ENCODE measurements at places on chromosomes 1 and 21. TPM values are rescaled to one million over a fixed set of nuclear protein-coding genes. Genes with fewer than 3 reads are reported as not detected.
A peak's percentile ranks its signal among the peaks of the same experiment; 100 is the strongest.

- no peaks in the 10 kb centered on the region for H3K27me3 ChIP-seq
- H3K4me1 ChIP-seq = no peaks in the 10 kb centered on the region
- no peaks in the 10 kb centered on the region for H3K36me3 ChIP-seq
- H3K27ac ChIP-seq = no peak overlapping the region
- no peak for DNase-seq
These were observed 41.0 kb downstream of the KAZN start for GRCh38 chr1:14639291-14640050.

DNA sequence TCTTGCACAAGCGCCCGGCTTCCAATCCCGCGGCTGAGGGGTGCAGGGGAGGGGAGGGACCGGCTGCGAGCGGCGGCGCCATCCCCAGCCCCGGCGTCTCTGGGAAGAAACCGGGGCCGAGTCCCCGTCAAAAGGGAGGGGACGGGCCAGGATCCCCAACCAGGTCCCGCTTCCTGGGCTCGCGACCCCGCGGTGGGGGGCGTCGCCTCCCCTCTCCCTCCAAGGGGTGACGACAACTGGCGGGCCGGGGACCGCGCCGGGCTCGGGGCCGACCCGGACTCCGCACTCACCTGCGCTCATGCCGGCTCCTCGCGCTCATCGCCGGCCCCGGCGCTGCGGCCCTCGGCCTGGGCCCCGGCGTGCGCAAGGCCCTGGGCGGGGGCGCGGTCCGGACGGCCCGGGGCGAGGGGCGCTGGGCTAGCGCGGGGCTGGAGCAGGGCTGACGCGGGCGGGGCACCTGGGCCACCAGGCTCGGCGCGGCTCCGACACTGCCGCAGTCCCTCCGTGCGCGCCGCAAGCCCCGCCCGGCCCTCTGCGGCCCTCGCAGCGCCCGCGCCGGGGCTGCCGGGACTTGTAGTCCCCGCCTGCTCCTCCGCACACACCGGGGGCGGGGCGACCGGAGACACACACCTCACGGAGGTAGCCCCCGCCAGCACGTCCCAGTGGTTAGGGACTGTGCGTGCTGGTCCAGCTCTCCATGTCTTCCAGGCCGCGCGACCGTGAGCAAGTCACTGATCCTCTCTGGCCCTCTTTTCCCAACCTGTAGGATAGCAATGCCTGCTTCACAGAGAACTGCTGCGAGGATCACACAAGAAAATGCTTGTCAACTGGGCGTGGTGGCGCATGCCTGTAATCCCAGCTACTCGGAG is at the start of gene ATP13A2:
ATP13A2 (minus strand) TSS at position 490 of the 869 bp plus-strand sequence; CDS start at position 300, 190 bp downstream.
- peak within 1 kb of the TSS; percentile 86 for H3K4me3 ChIP-seq
- DNase-seq = peak; percentile 95

- DNase-seq = no peak
- H3K4me3 ChIP-seq = no peak overlapping the region
- H3K4me1 ChIP-seq = peaks cover 5% of the 10 kb centered on the region
These were observed 8.1 kb downstream of the TOR3A start for GRCh38 chr1:179089827-179090482.

DNA sequence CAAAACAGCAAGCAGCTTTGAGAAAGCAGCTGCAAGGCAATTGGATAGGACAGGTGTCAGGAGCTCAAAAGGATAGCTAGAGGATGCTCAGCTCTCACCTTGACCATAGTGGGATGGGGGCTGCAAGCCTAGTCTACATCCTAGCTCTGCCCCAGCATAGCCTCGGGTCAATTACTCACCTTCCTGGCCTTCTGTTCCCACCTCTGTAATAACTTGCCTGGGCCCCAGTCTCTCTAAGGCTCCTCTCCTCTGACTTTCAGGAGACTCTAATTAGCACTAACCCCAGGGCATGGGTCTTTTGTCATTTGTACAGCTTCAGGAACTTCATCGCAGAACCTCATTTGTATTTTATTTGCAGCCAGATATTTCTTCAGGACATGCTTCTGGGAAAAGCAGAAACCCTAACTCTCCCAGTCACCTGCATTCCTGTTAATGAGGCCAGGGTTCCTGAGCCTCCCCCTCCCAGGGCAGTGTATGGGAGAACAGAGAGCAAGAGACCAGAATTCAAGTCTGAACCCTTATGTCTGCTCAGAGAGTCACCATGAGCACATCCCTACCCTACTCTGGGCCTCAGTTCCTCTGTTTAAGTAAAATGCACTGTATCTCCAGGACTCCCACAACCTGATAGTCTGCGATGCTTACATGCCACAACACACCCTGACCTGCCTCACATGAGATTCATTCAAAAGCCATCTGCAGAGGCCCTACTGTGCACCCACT is 108.1 kb downstream of the MATN1 start:
- no peaks in the 10 kb centered on the region for H3K27me3 ChIP-seq
- no peaks in the 10 kb centered on the region for H3K4me1 ChIP-seq
- H3K36me3 ChIP-seq = no peaks in the 10 kb centered on the region
- H3K27ac ChIP-seq = no peak overlapping the region

- no peak overlapping the region for H3K4me3 ChIP-seq
- no peak for DNase-seq
- H3K27ac ChIP-seq = peak overlapping the region; percentile 11
- H3K27me3 ChIP-seq = no peaks in the 10 kb centered on the region
- no peaks in the 10 kb centered on the region for H3K4me1 ChIP-seq
These were observed 119.4 kb downstream of the AKT3 start for GRCh38 chr1:243730487-243731150.

- H3K27me3 ChIP-seq = peaks cover 20% of the 10 kb centered on the region
- no peak overlapping the region for H3K27ac ChIP-seq
- H3K36me3 ChIP-seq = no peaks in the 10 kb centered on the region
- no peak for DNase-seq
These were observed 4.0 kb downstream of the SHISAL2A start for GRCh38 chr1:52636721-52637695.

- no peaks in the 10 kb centered on the region for H3K27me3 ChIP-seq
- no peak overlapping the region for H3K4me3 ChIP-seq
- H3K36me3 ChIP-seq = no peaks in the 10 kb centered on the region
- H3K27ac ChIP-seq = no peak overlapping the region
- no peaks in the 10 kb centered on the region for H3K4me1 ChIP-seq
- DNase-seq = peak; percentile 17
These were observed 113.9 kb upstream of the CACNA1E start for GRCh38 chr1:181369416-181369815.

DNA sequence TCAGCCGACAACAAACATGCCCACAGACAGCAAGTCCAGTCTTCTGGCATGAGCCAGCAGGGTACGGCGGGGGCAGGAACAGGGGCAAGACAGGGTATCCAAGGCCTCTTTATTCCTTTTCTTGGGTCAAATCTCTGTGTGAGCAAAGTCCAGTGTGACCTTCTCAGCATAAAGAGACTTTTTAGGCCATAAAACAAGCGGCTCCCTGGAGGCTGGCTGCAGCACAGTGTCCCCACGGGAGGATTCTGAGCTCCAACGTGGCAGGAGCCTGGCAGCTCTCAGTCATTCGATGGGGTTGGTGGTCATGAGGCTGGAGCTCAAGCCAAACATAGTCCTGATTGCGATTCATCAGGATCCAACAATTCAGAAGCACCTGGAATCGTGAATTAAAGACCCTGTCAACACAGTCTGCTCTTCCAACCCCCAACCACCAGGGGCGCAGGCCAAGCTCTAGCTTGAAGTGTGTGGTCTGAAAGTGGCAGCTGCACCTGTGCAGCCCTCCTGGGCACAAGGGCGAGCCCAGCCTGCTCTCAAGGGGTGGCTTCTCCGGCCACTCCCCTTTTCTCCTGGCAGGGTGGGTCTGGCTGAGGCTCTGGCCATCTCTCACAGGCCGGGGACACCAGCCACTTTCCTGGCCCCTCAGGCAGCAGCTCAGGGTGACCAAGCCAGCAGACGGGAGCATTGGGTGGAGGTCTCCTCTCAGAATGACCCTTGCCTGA is 62.1 kb downstream of the SLC66A1 start:
- no peaks in the 10 kb centered on the region for H3K27me3 ChIP-seq
- no peak overlapping the region for H3K4me3 ChIP-seq
- H3K27ac ChIP-seq = no peak overlapping the region
- DNase-seq = peak; percentile 88
- H3K36me3 ChIP-seq = peaks cover 64% of the 10 kb centered on the region
- no peaks in the 10 kb centered on the region for H3K4me1 ChIP-seq

- no peak overlapping the region for H3K4me3 ChIP-seq
- H3K4me1 ChIP-seq = peaks cover 2% of the 10 kb centered on the region
- H3K27me3 ChIP-seq = no peaks in the 10 kb centered on the region
- no peak overlapping the region for H3K27ac ChIP-seq
These were observed 3.5 kb downstream of the PEX10 start for GRCh38 chr1:2408859-2409276.

DNA sequence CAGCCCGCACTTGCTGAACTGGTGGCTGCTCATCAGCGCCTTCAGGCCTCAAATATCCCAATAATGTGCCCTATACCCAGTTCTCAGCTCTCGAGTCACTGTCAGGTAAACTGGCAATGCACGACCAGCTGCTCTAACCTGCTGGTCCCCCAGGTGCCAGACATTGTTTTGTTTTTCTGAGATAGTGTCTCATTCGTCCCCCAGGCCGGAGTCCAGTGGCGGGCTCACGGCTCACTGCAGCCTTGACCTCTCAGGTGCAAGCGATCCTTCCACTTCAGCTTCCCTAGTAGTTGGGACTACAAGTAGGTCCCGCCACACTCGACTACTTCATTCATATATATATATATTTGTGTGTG is 1.0 kb upstream of the NADK start:
- peak overlapping the region; percentile 67 for H3K4me3 ChIP-seq
- peak overlapping the region; percentile 36 for H3K27ac ChIP-seq
- H3K36me3 ChIP-seq = no peaks in the 10 kb centered on the region
- peaks cover 16% of the 10 kb centered on the region for H3K4me1 ChIP-seq

- no peaks in the 10 kb centered on the region for H3K27me3 ChIP-seq
- no peak overlapping the region for H3K27ac ChIP-seq
- peak; percentile 84 for DNase-seq
- no peak overlapping the region for H3K4me3 ChIP-seq
These were observed 90.4 kb downstream of the INTS7 start for GRCh38 chr1:211944733-211945500.

DNA sequence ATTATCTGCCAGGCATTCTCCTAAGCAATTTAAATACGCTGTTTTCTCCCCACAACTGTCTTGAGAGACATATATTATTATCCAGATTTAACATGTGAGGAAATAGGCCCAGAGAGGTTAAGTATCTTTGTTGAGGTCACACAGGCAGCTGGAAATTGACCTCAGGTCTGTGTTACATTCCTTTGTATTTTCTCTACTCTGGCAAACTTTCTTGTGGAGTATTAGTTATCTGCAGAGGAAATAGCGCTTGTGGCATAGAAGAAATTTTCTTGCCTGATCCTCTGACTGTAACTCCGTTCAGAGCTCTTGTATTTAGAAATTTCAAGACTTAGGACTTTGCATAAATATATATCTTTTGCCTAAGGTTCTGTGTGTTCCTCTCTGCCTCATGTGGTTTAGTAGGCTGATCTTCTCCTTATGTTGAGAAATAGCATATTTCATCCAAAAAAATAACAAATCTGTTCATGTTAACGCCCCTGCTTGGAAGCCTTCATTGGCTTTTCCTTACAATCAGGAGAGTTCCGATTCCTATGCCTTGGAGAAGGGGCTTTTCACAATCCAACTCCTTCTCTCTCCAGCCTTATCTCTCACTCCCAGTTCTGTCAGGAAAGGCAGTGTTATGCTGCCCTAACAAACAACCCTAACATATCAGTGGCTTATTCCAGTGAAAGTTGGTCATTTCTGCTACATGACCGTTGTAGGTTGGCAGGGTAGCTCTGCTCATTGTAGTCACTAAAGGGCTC is 2.5 kb upstream of the JUN start:
- no peak overlapping the region for H3K27ac ChIP-seq
- H3K36me3 ChIP-seq = no peaks in the 10 kb centered on the region

- no peak overlapping the region for H3K27ac ChIP-seq
- H3K36me3 ChIP-seq = no peaks in the 10 kb centered on the region
- H3K4me1 ChIP-seq = peaks cover 6% of the 10 kb centered on the region
- no peaks in the 10 kb centered on the region for H3K27me3 ChIP-seq
- H3K4me3 ChIP-seq = no peak overlapping the region
These were observed 29.9 kb downstream of the SPAG17 start for GRCh38 chr1:118155106-118155505.

GRCh38 chr21:27586986-27587385 is 620.1 kb upstream of the ADAMTS5 start:
- no peak for DNase-seq
- H3K4me1 ChIP-seq = no peaks in the 10 kb centered on the region
- H3K36me3 ChIP-seq = no peaks in the 10 kb centered on the region
- H3K27me3 ChIP-seq = no peaks in the 10 kb centered on the region
- H3K4me3 ChIP-seq = no peak overlapping the region

GRCh38 chr1:116854716-116855115 is 55.0 kb upstream of the PTGFRN start:
- peak; percentile 62 for DNase-seq
- peaks cover 11% of the 10 kb centered on the region for H3K4me1 ChIP-seq
- H3K4me3 ChIP-seq = no peak overlapping the region
- peak overlapping the region; percentile 44 for H3K27ac ChIP-seq
- no peaks in the 10 kb centered on the region for H3K27me3 ChIP-seq

DNA sequence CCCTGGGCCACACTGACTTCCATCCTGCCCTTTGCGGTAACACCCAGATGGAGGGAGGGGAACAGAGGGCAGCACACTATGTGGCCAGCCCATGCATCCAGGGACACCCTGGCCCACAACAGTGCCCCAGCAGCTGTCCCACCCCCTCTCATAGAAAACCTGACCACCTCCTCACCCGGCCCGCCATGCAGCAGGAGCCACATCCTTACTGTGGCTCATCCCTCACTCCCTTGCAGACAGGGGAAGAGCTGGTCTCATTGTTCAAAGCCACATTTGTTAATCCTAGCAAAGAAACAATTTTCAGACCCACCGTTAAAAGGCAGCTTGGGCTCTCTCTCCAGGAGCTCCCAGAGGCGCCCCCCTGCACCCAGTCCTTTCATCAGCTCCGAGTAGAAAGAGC is 23.2 kb upstream of the NUP133 start:
- H3K4me3 ChIP-seq = no peak overlapping the region
- H3K27ac ChIP-seq = no peak overlapping the region
- no peaks in the 10 kb centered on the region for H3K4me1 ChIP-seq
- H3K36me3 ChIP-seq = peaks cover 58% of the 10 kb centered on the region
- DNase-seq = no peak
- no peaks in the 10 kb centered on the region for H3K27me3 ChIP-seq

The TDRD5 gene
- total RNA-seq = 0.52 TPM

The ALPL gene
- 106 TPM for total RNA-seq

The C1orf116 gene
- total RNA-seq = 0.60 TPM

The KRTAP19-6 gene
- not detected for total RNA-seq

The FAM72B gene
- total RNA-seq = 11.1 TPM

The DNALI1 gene
- 26.7 TPM for total RNA-seq

The FAM43B gene
- total RNA-seq = 0.29 TPM

The DUSP10 gene
- total RNA-seq = 12.7 TPM

Measured in endodermal cell (in vitro differentiated cells).